CD4-positive, alpha-beta T cell treated with Interleukin-21 for 1 hour (primary cell): ENCODE measurements at places on chromosomes 13 and 19.
A peak's percentile ranks its signal among the peaks of the same experiment; 100 is the strongest.

DNA sequence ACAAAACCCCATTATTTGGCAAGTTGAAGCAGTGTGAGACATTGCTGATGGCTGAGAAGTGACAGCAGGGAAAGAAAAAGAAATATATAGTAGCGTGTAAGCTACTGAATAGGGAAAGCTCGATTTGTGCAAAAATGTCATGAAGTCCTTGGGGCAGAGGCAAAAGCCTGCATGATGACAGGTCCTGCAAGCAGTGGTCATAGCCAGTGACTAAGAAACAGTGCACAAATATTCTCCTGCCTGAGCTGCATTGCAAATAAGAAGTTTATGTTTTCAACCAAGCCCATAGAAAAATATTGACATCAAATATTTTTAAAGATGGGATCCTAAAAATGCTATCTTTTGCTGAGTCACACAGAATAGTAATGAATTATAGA is 270.0 kb downstream of the SLITRK6 start:
- DNase-seq, result no peak

GRCh38 chr19:42208612-42209011 is 8.9 kb downstream of the DEDD2 start:
- no peak for DNase-seq

GRCh38 chr19:56973713-56974555 is 133.4 kb upstream of the PEG3 start:
- no peak for DNase-seq

DNA sequence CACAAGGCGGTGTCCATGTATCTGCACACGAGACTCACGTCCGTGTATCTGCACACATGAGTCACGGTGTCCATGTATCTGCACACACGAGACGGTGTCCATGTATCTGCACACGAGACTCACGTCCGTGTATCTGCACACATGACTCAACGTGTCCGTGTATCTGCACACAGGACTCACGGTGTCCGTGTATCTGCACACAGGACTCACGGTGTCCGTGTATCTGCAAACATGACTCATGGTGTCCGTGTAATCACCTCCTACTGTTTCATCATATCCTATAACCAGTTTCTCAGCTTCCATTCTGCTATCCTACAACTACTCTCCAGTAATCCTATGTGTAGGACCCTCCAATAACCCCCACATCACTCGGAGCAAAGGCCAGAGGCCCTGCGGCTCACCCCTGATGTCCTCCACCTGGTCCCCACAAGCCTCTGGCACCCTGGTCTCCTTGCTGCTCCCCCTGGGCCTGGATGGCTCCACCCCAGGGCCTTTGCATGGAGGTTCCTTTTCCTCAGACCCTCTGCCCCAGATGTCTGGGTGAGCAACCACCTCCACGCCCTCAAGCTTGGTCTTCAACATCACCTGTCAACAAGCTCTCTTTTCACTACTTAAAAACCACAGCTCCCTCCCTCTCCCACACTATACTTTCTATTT is 2.5 kb upstream of the TMEM255B start:
- DNase-seq, result no peak

DNA sequence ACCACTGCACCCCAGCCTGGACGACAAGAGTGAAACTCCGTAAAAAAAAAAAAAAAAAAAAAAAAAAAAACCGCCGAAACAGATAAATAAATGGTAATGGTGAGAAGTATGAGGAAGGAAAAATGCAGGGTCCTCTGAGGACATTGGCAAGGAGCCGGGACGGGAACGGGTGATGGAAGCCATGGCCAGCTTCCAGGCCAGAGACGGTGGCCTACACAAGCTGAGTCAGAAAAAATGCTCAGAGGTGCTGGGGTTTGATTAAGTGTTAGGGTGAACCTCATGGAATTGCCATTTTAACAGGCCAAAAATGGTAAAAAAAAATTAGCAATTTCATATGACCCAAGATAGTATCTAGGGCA is 866 bp upstream of the ZSWIM4 start:
- no peak for DNase-seq

DNA sequence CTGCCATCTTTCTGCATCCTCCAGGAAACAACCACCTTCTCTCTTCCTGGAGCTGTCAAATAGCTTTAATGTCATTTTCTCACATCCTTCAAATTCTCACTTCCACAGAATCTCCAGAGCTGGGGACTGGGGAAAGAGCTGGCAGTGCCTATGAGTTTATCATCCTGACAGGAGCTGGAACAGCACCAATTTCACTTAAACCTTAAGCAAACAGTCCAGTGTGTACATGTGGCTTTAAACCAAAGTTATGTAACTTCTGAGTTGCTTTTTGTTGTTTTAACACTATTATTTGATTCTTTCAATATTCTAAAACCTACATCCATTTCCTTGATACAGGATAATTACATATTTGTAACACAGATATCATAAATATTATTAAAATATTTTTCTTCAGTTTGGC is 331.5 kb upstream of the ARGLU1 start:
- DNase-seq, result no peak

DNA sequence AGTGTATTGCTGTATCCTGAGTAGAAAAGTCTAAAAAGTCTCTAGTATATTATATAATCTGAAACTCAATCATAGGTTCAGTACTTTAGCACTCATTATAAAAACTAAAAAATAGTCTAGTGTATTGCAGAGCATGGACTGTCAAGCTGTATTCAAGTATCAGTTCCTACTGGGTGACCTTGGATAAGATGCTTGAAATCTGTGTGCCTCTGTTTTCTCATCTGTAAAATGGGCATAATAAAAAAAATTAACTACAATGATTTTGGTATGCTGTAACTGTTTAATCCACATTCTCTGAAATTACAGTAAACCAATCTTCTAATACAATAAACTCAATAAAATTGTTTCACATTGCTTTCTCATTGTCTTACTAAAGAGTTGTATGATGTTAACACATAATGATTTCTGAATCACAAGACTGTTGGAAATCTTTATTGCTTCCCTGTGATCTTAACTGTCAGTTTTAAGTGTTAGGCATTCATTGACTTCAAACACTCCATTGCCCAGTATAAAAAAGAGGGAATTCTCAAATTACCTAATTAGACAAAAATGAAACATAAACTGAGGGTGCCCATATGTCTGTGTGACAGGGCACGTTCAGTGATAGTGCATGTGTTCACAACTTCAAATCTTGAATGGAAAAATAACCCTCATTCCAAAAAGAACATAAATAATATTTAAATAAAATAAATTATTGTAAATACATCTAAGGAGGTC is 2.2 kb downstream of the STARD13 start:
- DNase-seq, result no peak

- DNase-seq, result no peak
Measured at GRCh38 chr19:31072451-31072850, 276.8 kb downstream of the TSHZ3 start.

DNA sequence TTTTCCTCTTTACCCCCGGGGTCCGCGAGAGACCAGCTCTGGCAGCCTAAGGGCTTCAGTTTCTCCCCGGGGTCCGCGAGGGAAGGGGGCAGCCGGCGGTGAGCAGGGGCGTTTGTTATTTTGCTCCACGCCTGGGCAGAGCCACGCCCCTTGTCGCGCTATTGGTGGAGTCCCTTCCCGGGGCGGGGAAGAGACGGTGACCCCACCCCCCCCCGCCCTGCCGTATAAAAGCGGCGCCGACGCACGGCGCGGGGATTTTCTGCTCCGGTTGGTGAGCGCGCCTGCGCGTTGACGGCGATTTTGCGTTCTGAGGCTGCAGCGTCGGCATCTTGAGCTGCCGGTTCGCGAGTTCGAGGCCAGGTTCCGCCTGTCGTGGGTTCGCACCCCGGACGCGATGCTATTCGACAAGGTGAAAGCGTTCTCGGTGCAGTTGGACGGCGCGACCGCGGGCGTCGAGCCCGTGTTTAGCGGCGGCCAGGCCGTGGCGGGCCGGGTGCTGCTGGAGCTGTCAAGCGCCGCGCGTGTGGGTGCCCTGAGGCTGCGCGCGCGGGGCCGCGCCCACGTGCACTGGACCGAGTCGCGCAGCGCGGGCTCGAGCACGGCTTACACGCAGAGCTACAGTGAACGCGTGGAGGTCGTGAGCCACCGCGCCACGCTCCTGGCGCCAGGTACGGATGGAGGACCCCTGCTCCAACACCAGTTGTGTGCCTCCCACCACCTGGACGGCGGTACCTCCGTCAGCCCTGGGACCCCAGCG is at the start of gene ARRDC2:
ARRDC2 (plus strand) TSS at position 254 of the 757 bp plus-strand sequence; CDS start at position 395, 141 bp downstream.
- peak; percentile 93 for DNase-seq

GRCh38 chr13:30998136-30999088 is 66.0 kb downstream of the TEX26 start:
- no peak for DNase-seq

GRCh38 chr13:98171900-98172589 is 5.0 kb downstream of the RNF113B start:
- DNase-seq, result no peak

GRCh38 chr19:19602136-19602712 is 16.3 kb downstream of the PBX4 start:
- DNase-seq, result peak; percentile 75

DNA sequence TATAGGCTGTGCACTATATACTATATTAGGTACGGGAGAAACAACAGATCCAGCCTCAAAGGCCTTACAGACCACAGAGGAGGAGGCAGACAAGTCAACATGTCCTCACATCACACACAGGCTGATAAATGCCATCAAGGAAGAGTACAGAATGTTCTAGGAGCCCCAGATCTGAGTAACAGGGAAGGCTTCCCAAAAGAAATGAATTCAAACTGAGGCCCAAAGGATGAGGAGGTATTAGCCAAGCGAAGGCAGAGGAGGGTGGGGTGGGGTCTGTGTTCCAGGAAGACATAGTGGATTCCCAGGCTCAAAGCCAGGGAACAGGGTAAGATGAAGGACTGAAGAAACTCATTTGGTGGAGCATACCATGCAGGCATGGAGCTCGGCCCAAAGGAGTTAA is 55.1 kb downstream of the RXFP2 start:
- no peak for DNase-seq
